ENCODE measurements at places on chromosomes 6 and 20.

- no peak for DNase-seq
These were observed 95.9 kb upstream of the IYD start for GRCh38 chr6:150272976-150273315.

- DNase-seq = no peak
These were observed 39.2 kb downstream of the TMEM242 start for GRCh38 chr6:157283900-157284737.

DNA sequence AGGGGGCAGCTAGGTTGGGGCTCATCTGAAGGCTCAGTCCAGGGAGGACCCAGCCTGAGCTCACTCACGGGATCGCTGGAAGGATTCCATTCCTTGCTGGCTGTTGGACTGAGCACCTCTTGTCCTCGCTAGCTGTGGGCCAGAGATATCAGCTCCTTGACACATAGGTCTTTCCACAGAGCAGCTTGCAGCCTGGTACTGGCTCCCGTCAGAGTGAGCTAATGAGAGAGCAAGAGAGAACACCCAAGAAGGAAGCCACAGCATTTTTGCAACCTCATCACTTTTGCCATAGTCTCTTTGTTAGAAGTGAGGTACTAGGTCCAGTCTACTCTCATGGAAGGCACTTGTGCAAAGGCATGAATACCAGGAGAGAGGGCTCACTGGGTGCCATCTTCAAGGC, 179.9 kb downstream of the CDC5L start:
- DNase-seq = no peak

DNA sequence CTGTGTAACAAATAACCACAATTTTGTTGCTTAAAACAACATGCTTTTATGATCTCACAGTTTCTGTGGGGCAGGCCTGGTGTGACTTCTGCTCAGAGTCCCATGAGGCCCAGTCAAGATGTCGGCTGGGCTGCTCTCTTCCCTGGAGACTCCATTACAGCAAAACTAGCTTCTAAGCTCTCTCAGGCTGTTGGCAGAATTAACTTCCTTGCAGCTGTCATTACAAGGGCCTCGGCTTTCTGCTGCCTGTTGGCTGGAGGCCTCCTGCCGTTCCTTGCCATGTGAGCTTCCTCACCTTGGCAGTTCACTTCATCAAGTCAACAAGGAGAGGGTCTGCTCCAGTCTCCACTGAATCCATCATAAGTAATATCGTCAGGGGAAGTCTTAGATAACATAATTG, 659.2 kb downstream of the PRKN start:
- no peak for DNase-seq

- no peak for DNase-seq
These were observed 261.9 kb downstream of the CDH26 start for GRCh38 chr20:60219984-60220562.

GRCh38 chr6:6614983-6615349, 26.4 kb downstream of the LY86 start:
- no peak for DNase-seq

DNA sequence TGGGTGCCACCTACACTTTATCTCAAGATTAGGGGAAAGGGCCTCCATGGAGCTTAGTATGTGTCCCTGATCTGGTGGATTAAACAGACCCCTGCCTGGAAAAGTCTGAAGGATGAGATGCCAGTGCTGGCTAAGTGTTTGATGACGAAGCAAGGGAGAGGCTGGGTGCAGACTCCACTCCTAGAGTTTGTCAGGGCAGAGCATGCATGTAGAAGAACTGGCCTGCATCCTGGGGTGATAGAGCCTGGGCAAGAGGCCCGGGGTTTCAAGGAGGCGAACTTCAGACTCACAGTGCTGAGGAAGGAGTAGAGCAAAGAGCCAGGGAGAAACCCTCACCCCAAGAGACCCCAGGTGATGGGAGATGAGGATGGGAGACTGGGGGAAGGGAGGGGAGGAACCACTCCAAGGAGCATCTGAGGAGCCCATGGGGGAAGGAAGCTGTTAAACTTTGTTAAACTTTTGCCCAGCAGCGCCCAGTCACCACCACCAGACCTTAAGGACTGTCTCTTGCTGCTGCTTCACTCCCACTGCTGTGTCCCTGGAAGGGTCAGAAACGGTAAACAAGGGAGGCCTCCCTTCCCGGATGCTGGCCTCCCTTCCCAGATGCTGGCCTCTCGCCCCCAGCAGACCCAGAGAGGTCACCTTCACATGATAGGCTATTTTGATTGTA, 61.6 kb downstream of the RPRD1B start:
- DNase-seq = peak; percentile 80

- no peak for DNase-seq
These were observed 23.1 kb upstream of the HMGN3 start for GRCh38 chr6:79257381-79258205.

GRCh38 chr6:8633762-8634161, 198.4 kb upstream of the SLC35B3 start:
- DNase-seq = no peak

DNA sequence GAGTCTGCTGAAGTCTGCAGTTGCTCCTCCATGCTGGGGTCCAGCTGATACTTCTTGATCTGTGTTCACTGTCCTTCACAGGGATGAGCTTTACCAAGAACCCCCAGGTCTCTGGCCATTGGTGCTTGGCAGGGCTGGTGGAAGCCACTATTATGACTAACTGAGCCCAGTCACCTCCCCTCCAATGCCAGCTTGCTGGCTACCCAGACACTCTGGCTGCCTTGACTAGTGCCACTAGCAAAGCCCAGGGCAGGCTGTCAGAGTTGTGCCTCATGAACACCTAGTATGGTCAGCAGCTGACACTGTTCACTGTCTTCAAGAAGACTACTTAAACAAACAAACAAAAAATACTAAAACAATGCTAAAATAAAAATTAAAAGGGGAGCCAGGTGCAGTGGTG, 8.8 kb downstream of the ASIP start:
- no peak for DNase-seq

All from vagina (tissue), 2 donors.